ENCODE measurements at places on chromosomes 3 and 15. TPM values are rescaled to one million over a fixed set of nuclear protein-coding genes. Genes with fewer than 3 reads are reported as not detected.

Gene CCR8
- not detected for total RNA-seq

Gene CTXN2
- not detected for total RNA-seq

Gene GOLGA8O
- not detected for total RNA-seq

Gene INKA1
- 1.2 TPM for total RNA-seq

Gene SST
- total RNA-seq = not detected

Gene P2RY1
- total RNA-seq = 0.74 TPM

Gene SLC30A4
- 2.0 TPM for total RNA-seq

Gene LRRIQ4
- total RNA-seq = 0.18 TPM

Gene TMC3
- total RNA-seq = not detected

Gene ANKRD34C
- total RNA-seq = not detected

Gene ECE2
- total RNA-seq = not detected

Gene CNTN4
- total RNA-seq = not detected

Gene GOLGA8K
- 0.56 TPM for total RNA-seq

Gene SIDT1
- 18.0 TPM for total RNA-seq

Gene ST8SIA2
- not detected for total RNA-seq

Gene P3H2
- total RNA-seq = not detected

Gene GASK1A
- not detected for total RNA-seq

Measured in activated naive CD8-positive, alpha-beta T cell treated with anti-CD3 and anti-CD28 coated beads for 36 hours (primary cell).